Stimulated activated CD8-positive, alpha-beta memory T cell treated with anti-CD3 and anti-CD28 coated beads, Interleukin-7, amount 100 ng/mL, for 1 hour (primary cell): ENCODE measurements at places on chromosomes 4 and X.

DNA sequence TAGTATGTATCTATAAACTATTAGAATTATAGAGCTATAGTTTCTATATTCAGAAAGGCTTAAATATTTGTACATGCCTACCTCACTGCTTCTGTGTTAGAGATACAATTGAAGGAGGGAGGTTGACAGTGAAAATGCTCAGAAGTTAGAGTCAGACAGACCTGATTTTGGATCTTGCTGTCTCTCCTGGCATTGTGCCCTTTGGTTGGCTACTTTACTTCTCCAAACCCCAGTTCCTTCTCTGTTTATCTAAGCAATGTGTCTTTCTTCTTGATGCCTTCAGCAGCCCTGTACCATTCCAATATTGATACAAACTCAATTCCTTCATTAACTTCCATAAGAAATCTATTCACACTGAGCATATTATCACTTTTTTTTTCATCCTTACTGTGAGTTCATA lies 28.7 kb downstream of the CCNG2 start:
- DNase-seq, result no peak

GRCh38 chr4:59904331-59904730 lies 1295.8 kb upstream of the ADGRL3 start:
- no peak for DNase-seq

DNA sequence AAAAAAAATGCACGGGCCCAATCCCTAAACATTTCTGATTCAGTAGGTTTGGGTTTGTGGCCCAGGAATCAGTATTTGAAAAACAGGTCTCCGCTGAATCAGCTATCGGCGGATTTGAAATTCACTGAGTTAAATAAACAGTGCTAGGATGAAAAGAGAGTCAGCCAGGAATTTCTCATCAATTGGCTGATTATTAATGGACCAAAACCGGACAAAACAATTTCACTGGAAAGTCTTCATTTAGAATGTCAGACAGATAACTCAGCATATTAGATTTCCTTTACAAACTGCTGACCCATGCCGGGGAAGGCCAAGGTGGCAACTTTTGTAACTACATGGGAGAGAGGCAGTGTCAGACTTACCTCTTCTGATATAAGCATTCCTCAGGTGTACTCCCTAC lies 99.4 kb upstream of the LSM6 start:
- no peak for DNase-seq

- no peak for DNase-seq
Measured at GRCh38 chrX:39262641-39263040, 461.4 kb downstream of the MID1IP1 start.

- no peak for DNase-seq
Measured at GRCh38 chr4:6710996-6711395, 1.3 kb upstream of the MRFAP1L1 start.

GRCh38 chr4:86441175-86441936 lies 81.5 kb upstream of the MAPK10 start:
- no peak for DNase-seq

DNA sequence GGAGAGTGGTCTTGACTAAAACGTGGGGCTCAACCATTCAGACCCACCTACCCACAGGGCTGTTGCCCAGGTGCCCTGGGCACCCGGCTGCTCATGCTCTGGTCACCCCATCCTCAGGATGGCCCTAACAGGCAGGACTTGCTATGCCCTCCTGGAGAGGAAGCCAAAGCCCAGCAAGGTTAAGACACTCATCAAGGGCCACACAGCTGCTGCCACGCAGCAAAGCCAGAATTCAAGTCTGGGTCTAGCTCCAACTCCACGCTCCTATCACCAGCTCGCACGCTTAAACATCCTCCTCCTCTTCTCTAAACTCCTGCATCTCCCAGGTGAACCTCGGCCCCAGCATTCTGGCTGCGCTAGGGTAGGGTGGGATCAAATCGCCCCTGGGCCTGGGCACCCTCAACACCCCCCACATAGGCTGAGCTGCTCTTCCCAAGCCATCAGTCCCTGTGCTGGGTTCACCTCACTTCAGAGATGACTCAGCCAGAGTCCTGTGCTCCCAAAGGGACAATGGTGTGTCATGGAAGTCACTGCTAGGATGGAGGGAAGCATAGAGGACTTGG lies 54.1 kb downstream of the PPP2R2C start:
- no peak for DNase-seq

DNA sequence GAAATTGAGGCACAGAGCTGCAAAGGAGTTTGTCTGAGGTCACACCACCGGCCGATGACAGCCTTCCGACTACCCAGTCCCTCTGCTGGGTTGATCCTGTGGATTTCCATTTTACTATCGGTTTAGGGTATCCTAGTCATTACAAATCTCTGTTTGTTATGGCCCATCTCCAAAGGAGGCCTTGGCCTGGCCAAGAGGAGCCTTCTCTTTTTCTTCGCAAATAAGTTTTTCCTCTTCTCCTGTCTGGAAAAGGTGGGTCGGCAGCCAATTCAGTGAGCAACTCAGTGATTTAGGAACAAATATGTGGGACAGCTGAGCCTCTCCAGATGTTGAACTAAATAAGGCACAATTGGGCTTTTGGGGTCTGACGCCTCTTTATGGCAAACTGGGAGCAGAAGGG lies 169.2 kb upstream of the RBPJ start:
- no peak for DNase-seq

DNA sequence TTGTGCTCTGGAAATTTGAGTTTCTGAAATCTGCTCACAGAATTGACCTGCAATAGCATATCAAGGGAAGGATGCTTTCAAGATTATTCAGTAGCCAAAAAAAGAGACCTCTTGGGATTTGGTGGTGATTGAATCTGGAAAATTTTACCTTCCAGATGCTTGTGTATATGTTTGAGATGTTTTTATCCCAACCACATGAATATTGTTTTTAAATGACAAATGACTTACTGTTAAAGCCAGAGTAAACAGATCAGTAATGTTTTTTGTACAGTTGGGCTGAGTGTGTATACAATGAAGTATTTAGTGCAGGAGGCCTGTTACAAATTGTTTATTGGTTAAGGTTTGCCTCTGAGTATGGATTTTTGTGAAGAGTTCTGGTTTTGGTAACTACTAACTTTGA lies 126.5 kb downstream of the CBR4 start:
- no peak for DNase-seq

DNA sequence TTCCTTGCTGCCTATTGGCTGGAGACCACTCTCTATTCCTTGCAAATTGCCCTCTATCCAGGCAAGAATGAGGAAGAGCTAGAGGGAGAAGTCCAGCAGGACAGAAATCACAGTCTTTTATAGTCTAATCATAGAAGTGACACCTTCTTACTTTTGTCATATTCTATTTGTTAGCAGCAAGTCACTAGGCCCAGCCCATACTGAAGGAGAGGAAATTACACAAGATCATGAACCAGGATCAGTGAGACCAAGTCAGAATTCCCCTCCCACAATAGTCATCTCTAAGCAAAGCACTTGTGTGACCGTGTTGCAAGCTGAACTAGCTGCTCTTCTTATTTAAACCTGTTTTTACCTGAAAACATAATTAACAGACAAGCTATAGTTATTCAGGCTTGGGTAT lies 317.7 kb downstream of the INPP4B start:
- no peak for DNase-seq

DNA sequence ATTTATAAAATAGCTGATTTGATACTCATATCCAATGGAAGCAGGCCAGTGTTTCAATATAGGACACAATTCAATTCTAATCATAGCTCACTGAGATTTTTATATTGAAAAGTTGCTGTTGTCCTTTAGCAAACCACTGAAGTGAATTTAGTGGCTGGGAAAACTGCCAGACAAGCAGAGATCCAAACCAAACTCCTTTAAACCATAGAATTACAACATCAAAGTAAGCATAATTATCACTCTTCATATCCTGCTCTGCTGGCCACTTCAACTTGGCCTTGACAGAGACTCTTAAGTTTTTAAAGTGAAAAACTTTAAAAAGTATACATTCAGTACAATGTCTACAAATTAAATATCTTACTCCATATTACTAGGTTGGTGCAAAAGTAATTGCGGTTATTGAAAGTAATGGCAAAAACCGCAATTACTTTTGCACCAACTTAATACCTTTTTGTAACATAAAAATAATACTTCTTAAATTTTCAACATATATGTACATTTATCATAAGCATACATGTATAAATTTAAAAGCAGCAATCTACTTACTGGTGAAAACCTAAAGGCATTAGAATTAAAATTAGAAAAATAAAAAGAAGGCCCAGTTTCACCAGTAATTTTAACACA lies 433.0 kb downstream of the PCDH10 start:
- no peak for DNase-seq

GRCh38 chr4:73692254-73692653 lies 48.1 kb upstream of the CXCL8 start:
- DNase-seq, result no peak

DNA sequence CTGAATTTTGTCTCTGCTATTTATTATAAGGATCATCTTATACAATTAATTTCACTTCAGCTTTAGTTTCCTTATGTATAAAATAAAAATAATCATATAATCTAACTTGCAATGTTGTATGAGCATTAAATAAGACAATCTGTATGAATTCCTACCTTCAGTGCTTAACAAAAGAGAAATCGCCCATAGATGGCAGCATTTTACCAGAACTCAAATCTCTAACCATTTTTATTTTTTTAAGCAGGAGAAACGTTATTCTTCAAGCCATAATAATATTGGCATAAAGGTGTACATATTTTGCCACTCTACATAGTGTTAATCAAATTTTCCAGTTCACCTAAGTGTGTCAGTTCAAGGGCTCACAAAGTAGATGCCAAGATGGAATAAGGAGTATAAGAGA lies 78.8 kb downstream of the TMEM47 start:
- DNase-seq, result no peak

GRCh38 chrX:149681182-149681581 lies 30.7 kb upstream of the MAGEA11 start:
- no peak for DNase-seq

GRCh38 chrX:101163166-101163565 lies 56.4 kb upstream of the DRP2 start:
- DNase-seq, result no peak

DNA sequence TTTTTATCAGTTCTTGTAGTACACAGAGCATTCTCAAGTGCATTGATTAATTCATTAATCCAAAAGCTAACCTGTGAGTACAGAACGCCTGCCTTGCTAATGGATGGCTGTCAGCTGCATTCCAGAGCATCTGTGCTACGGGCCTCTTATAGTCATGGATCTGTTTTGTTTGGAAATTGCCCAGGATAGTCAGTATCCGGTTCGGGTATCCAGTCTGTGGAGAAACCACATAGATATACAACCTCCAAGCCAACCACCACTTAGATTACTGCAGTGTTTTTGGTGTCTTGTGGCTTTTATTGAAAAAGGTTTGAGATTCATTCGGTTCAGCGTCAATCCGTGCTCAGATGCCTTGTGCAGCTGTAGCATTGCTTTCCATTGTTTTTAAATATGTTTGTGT lies 4.0 kb downstream of the LAP3 start:
- no peak for DNase-seq

DNA sequence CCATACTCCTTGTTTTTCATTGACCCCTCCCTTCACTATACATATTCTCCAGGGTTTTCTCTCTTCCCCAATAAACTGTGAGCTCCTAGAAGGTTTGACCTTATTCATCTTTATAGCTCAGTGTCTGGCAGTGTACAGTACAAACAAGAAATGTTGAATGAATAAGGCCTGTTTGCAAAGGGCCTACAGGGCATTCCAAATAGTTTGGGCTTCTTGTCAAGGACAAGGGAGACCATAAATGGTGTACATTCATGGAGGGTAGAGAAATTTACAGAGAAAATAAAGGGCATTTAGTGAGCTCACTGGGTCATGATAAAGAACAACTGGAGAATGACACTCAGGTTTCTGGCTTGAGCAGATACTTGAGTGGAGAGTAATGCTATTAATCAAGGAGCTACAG lies 47.5 kb upstream of the EIF1AX start:
- no peak for DNase-seq

- DNase-seq, result no peak
Measured at GRCh38 chr4:153520801-153521329, 54.7 kb downstream of the TMEM131L start.

- no peak for DNase-seq
Measured at GRCh38 chr4:26113339-26113940, 199.4 kb downstream of the SMIM20 start.

GRCh38 chrX:51860679-51861078 lies 32.7 kb upstream of the MAGED1 start:
- no peak for DNase-seq

GRCh38 chr4:124065936-124066335 lies 646.6 kb downstream of the ANKRD50 start:
- DNase-seq, result no peak

- no peak for DNase-seq
Measured at GRCh38 chr4:117664706-117665444, 369.4 kb upstream of the NDST3 start.

GRCh38 chr4:89055157-89056080 lies 1.6 kb downstream of the FAM13A start:
- no peak for DNase-seq

DNA sequence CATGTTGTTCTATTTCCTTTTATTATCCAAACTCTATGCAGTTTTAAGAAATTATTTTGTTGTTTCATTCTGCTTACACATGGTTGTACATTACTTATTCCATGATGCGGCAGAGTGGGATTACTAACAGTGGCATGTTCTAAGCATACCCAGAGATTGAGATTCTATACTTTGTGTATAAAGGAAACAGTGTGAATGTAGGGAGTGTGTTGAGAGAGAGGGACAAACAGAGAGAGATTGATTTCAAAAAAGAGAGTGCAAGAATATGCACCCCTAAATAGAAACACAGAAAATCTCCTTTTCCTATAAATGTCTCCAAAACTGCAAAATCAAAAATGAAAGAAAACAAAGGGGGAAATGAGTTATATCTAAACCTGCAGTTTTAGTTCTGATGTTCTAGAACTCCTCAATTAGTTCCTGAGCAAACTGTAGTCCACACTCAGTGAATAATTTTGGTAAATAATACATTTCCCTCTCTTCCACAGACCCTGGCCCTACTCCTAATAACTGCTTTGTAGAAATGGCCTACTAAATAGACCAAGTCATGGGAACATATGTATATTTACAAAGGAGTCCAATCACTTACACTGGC lies 31.0 kb downstream of the SLC9B1 start:
- DNase-seq, result no peak

DNA sequence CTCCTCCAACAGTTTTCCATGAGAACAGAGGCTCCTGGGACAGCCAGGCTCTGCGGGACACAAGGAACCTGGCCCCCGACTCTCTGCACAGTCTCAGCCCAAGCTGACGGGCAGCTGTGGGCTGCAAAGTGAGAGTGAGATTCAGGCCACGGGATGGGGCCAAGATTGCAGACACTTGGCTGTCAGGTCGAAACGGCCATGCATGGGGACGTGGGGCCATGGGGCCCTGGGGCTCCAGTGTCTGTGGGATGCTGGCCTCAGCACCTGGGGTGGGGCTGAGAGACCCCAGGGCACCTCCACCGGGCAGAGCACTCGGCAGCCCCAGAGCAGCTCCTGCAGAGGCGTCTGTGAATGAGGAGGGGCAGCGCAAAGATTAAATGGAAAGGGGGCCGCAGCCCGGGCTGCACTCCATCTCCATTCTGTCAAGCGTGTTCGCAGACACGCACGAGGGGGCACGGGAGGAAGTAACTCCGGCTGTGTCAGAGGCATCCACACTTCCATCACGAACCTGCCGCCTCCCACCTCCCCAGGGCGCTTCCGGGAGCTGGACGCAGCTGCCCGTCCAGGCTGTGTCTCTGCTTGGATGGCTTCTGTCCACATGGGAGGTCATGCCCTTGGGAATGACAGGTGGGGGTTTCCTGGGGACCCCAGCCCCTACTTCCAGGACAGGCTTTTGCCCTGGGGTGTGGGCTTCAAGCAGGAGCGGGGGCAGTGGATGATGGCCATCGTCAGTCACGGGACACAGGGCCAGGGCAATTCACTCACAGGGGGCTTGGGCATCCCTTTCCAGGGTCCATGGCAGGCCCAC lies 82.8 kb upstream of the NKX1-1 start:
- DNase-seq, result no peak

- no peak for DNase-seq
Measured at GRCh38 chr4:169665046-169665737, 44.8 kb downstream of the CLCN3 start.
